ENCODE measurements at places on chromosomes 16 and 17. TPM values are rescaled to one million over a fixed set of nuclear protein-coding genes. Genes with fewer than 3 reads are reported as not detected.
A peak's percentile ranks its signal among the peaks of the same experiment; 100 is the strongest.

The GEMIN4 gene
- 16.6 TPM for total RNA-seq

DNA sequence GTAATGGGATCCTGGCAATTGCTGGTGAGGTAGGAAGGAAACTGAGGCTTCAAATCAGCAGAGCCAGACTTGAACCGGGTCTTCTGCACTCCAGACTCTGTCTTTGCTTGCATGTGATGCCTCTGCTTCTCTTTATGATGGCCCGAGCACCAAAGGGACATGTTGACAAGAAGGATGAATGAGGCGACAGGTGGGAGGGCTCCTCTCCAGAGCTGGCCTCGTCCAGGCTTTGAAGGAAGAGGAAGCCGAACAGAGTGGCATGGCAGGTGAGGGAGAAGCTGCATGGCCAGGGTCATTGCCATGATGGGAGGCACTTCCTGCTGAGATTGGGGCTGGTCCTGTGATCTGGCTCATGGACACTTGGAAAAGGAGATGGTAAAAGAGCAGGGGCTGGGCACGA, 40.8 kb downstream of the AKAP1 start:
- H3K27ac ChIP-seq = no peak overlapping the region
- H3K27me3 ChIP-seq = no peaks in the 10 kb centered on the region
- no peak for DNase-seq
- H3K36me3 ChIP-seq = no peaks in the 10 kb centered on the region
- H3K4me3 ChIP-seq = no peak overlapping the region
- H3K4me1 ChIP-seq = no peaks in the 10 kb centered on the region

DNA sequence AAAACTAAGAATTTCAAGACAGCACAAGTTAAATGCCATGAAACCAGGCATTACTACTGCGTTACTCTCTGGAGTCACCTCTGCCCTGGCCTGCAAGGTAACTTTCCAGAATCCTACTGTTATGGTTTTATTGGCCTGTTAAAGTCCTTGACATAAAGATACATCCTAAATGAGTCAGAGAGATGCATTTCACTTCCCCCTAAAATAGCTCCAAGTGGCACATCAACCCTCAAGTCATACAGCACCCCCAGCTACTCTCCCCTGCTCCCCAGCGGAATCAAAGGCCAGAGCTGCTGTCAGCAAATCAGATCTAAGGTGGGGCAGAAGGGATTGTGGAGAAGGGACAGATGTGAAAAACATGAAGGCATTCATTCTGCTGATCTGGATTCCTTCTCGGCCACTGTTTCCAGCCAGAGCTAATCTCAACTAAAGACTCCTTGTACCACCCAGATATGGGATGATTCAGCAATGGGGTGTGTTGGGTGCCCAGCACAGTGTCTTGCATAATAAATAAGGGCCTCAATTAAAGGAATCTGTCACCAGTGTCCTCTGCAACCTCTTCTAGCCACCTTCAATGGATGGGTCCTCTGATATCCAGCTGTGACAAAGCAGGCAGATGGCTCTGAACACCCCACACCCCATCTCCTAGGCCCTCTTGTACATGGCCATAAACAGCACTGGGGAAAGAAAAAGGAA, 8.5 kb upstream of the CCL1 start:
- H3K27me3 ChIP-seq = no peaks in the 10 kb centered on the region
- H3K27ac ChIP-seq = no peak overlapping the region

DNA sequence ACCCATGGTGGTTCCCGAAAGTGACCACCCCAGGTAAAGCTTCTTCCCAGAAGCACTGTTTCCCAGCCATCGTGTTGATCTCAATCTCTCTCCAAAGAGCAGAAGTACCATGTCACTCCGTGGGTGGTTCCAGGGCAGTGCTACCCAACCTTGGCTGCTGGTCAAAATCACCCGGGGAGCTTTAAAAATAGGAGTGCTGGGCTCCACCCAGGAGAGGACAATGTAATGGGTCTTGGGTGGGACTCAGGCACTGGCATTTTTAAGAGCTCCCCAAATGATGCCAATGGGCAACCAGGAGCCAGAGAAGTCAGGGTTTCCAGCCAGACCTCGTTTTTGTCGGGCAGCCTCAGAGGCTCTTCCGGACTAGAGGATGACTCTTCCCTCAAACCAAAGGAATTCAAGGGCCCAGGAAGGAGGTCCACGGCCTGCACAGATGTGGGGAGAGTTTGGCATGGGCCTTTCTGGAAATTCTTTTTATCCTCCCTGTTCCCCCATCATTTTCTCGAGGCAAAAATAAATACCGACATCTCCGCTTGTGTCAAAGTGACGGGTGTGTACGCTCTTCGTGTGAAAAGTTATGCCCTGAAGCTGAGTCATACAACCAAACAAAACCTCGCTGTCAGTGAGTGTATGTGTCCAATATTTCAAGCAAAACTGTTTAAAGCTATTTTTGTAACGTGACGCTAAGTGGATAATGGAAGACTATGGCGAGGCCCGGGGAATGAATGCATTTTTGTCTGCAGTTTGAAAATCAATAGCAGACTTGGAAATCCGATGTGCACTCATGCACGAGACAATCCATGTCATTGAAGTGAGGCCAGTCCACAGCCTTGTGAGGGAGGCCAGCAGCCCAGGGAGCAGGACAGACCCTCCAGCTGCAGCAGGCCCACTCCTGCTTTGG, 364.1 kb downstream of the FOXL1 start:
- no peak overlapping the region for H3K4me3 ChIP-seq
- no peaks in the 10 kb centered on the region for H3K36me3 ChIP-seq
- H3K27ac ChIP-seq = no peak overlapping the region
- H3K27me3 ChIP-seq = no peaks in the 10 kb centered on the region
- H3K4me1 ChIP-seq = no peaks in the 10 kb centered on the region

The TPSD1 gene
- not detected for total RNA-seq

The KRT20 gene
- total RNA-seq = not detected

The NXN gene
- 30.7 TPM for total RNA-seq

The SLC12A3 gene
- not detected for total RNA-seq

- H3K27ac ChIP-seq = peak within 1 kb of the TSS; percentile 88
- peaks cover 64% of the 10 kb centered on the region for H3K4me1 ChIP-seq
- no peaks in the 10 kb centered on the region for H3K27me3 ChIP-seq
- peak within 1 kb of the TSS; percentile 100 for H3K4me3 ChIP-seq
- DNase-seq = no peak
- peaks cover 14% of the 10 kb centered on the region for H3K36me3 ChIP-seq
These were observed at the start of gene CHMP6 for GRCh38 chr17:80991645-80992076. Gene CHMP6 (plus strand): TSS chr17:80991841. CDS start chr17:80991919, 78 bp downstream.

GRCh38 chr17:13562271-13562800, 39.4 kb downstream of the HS3ST3A1 start:
- no peak overlapping the region for H3K4me3 ChIP-seq
- peaks cover 3% of the 10 kb centered on the region for H3K27me3 ChIP-seq
- no peaks in the 10 kb centered on the region for H3K4me1 ChIP-seq
- H3K27ac ChIP-seq = no peak overlapping the region

The CDYL2 gene
- 3.1 TPM for total RNA-seq

The DPEP1 gene
- total RNA-seq = 0.76 TPM

The MFSD6L gene
- total RNA-seq = 0.57 TPM

The POLG2 gene
- total RNA-seq = 12.0 TPM

- no peaks in the 10 kb centered on the region for H3K36me3 ChIP-seq
- H3K27me3 ChIP-seq = no peaks in the 10 kb centered on the region
- no peak overlapping the region for H3K4me3 ChIP-seq
- no peaks in the 10 kb centered on the region for H3K4me1 ChIP-seq
These were observed 31.0 kb downstream of the ERCC4 start for GRCh38 chr16:13950821-13951547.

GRCh38 chr16:84753412-84754326, 53.9 kb downstream of the USP10 start:
- H3K4me3 ChIP-seq = no peak overlapping the region
- no peaks in the 10 kb centered on the region for H3K36me3 ChIP-seq
- H3K27me3 ChIP-seq = no peaks in the 10 kb centered on the region
- H3K4me1 ChIP-seq = peaks cover 75% of the 10 kb centered on the region
- no peak for DNase-seq

The G6PC3 gene
- total RNA-seq = 23.3 TPM

- H3K27ac ChIP-seq = peak overlapping the region; percentile 89
- H3K4me1 ChIP-seq = peaks cover 80% of the 10 kb centered on the region
- DNase-seq = no peak
- H3K36me3 ChIP-seq = no peaks in the 10 kb centered on the region
- H3K27me3 ChIP-seq = no peaks in the 10 kb centered on the region
- H3K4me3 ChIP-seq = no peak overlapping the region
These were observed 2.7 kb downstream of the NOD2 start for GRCh38 chr16:50696126-50696525.

GRCh38 chr16:66515596-66516508, 34.1 kb downstream of the TK2 start:
- H3K36me3 ChIP-seq = no peaks in the 10 kb centered on the region
- H3K27me3 ChIP-seq = no peaks in the 10 kb centered on the region
- peak overlapping the region; percentile 94 for H3K27ac ChIP-seq

GRCh38 chr16:66918803-66919568, at the start of gene CDH16:
Gene CDH16 (minus strand): TSS chr16:66918885. CDS start chr16:66918065, 820 bp downstream.
- DNase-seq = no peak
- peaks cover 30% of the 10 kb centered on the region for H3K36me3 ChIP-seq
- H3K4me3 ChIP-seq = no peak within 1 kb of the TSS
- H3K4me1 ChIP-seq = peaks cover 53% of the 10 kb centered on the region
- H3K27me3 ChIP-seq = no peaks in the 10 kb centered on the region

The ALOXE3 gene
- 2.2 TPM for total RNA-seq

- no peak overlapping the region for H3K4me3 ChIP-seq
- no peaks in the 10 kb centered on the region for H3K36me3 ChIP-seq
- no peaks in the 10 kb centered on the region for H3K27me3 ChIP-seq
- peaks cover 2% of the 10 kb centered on the region for H3K4me1 ChIP-seq
- no peak for DNase-seq
- H3K27ac ChIP-seq = peak overlapping the region; percentile 54
These were observed 82.8 kb downstream of the PLCG2 start for GRCh38 chr16:81861915-81862314.

The EXOC3L1 gene
- 1.5 TPM for total RNA-seq

The KRT23 gene
- total RNA-seq = 3.1 TPM

DNA sequence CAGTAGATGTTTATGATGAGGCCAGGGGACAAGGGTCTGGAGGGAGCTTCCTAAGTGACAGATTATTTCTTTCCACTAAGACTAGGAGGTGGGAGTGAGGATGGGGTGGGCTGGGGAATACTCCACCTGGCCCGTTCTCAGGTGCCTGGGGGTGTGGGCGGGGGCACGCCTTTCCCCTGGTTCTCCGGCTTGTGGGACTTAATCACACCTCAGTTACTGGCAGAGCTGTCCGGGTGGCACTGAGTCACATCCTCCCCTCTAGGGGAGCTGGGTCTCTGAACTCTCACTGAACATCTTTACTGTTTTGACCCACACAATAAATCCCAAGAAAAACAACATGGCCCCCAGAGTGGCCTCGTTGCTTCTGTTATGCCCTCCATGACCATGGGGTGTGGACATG, 332.8 kb downstream of the MAF start:
- no peaks in the 10 kb centered on the region for H3K4me1 ChIP-seq
- H3K27ac ChIP-seq = no peak overlapping the region
- no peaks in the 10 kb centered on the region for H3K27me3 ChIP-seq
- DNase-seq = no peak
- no peaks in the 10 kb centered on the region for H3K36me3 ChIP-seq

The MGRN1 gene
- total RNA-seq = 25.6 TPM

The CDH16 gene
- total RNA-seq = 5.7 TPM

The TBC1D3C gene
- not detected for total RNA-seq

The GIT1 gene
- 29.5 TPM for total RNA-seq

DNA sequence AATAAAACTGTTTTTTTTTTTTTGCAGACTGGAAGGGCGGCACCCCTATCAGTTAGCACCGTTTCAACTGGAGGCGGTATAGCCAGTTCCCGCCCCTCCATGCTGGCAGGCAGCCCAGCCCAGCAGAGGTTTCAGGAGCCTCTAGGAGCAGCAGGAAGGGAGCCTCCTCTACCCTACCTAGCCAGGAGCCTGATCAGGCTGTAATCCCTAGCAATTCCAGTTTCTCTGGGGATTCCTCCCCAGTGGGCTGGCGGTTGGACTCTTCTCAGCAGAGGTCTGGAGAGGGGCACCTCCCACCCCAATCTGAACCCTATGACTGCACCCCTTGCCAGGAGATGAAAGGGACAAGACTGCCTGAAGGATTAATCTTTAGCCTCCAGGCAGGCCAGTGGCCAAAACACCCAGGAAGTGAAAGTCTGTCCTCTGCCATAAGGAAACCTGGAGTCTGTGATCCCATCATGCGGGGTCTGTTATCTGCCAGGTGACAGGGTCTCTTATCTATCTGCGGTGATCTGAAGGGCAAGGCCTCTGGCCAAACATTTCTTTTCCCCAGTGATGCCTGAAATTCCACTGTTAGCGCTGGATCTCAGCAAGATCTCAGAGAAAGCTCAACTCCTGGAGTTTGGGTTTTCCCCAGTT, 4.9 kb upstream of the CDH1 start:
- no peaks in the 10 kb centered on the region for H3K27me3 ChIP-seq
- peaks cover 24% of the 10 kb centered on the region for H3K4me1 ChIP-seq
- no peak for DNase-seq

The RRN3 gene
- total RNA-seq = 17.7 TPM

Measured in esophagus squamous epithelium (tissue), 5 donors.